ENCODE measurements at places on chromosomes 11 and 22.

- DNase-seq, result no peak
These were observed 156.1 kb upstream of the NECTIN1 start for GRCh38 chr11:119885067-119885466.

- no peak for DNase-seq
These were observed 97.8 kb downstream of the MYO18B start for GRCh38 chr22:25839755-25840154.

DNA sequence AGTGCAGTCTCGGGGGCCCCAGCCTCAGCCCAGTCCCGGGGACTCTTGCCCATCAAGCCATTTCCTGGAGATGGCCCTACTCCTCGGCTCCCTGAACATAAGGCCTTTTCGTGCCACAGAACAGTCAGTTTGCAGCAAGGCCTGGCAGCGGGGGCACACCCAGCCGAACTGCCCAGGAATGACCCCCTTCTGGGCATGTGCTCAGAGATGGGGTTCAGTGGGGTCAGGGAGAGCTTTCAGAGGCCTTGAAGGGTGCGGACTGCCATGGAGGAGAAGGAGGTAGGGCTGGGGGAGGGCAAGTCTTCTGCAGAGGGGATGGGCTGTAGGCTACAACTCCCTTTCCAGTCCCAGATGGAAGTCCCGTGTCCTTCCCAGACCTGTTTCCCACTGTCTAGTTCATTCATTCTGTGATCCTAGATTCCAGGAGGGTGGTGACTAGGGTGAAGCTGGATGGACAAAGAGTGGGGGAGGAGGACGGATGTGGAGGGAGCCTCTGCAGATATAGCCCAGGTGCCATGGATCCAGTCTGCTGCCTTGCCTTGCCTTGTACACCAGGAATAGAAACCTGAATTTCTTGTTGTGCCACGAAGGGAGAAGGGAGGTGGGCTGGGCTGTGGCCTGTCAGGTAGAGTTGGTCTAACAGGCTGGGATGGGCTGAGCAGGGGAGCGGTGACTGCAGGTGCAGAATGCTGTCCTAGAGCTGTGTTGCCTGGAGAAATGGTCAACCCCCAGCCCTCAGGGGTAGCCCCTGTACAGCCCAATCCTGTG is 14.2 kb upstream of the OMP start:
- DNase-seq, result no peak

DNA sequence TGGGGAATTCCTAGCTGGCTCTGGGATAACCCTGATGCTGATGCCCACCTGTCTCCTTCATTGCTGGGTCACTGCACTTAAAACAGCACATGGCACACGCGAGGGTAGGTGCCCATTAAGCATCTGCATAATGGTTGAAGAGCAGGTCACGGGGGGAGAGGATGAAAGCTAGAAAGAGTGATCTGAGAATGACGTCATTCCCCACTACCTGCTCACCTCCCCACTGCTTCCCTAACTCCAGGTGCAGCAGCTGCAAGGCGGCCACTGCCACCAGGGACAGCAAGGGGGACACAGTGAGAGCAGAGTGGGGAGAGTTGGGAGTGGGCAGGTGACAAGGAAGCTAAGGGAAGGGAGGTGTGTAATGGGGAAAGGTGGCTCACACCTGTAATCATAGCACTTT is 27.0 kb downstream of the ADA2 start:
- DNase-seq, result no peak

DNA sequence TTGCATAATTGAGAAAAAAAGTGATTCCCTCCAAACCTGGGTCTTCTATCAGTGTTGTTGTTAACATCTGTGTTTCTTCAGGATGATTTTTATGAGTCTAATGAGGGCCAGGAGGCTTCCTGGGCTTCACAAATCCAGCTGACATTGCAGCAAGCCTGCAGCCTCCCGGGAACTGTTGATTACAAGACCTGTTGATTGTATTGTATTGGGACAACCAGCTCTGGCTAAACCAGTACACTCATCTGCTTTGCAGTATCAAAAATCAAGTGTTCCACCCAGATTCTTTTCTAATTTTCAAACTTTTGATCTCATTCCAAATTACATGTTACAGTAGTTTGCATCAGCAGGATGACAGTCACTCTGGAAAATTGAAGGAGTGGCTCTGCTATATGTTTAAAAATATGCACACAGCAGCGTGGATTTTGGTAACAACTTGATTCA is 16.1 kb upstream of the PRSS23 start:
- no peak for DNase-seq

- DNase-seq, result no peak
These were observed 13.7 kb downstream of the MFNG start for GRCh38 chr22:37472418-37473006.

- DNase-seq, result no peak
These were observed 156.4 kb upstream of the NARS2 start for GRCh38 chr11:78731027-78731426.

DNA sequence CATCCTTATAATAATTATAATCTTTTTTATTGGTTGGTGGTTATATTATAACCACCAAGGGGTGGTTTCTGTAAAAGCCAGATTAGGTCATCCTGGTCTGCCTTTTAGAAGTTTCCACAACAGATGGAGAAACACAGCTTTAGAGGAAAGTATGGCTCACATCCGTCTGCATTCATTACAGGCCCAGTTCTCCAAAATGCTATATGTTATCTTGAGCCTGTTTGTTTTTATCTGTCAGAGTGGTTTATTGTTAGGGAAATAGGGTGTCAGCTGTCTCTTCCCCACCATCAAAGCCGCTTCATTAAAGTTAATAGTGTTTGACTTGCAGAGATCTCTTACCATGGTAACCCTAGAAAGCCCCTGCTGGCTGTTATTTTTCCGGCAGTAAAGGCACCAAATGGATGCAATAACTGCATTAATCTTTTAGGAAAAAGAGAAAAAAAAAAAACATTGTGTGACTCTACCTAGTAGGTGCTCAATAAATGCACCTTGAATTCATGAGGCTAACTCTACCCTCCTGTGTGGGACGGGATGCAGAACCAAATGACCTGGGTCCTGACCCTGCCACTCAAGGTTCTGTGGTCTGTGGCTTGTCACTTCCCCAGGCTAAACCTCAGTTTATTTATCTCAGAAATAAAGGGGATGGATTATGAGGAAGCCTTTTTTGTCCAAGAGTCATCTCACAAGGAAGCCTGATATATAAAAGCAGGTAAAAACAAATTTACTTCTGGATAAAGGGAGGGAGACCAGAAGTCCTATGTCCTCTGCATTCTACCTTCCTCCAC is 118.3 kb downstream of the WT1 start:
- DNase-seq, result no peak

DNA sequence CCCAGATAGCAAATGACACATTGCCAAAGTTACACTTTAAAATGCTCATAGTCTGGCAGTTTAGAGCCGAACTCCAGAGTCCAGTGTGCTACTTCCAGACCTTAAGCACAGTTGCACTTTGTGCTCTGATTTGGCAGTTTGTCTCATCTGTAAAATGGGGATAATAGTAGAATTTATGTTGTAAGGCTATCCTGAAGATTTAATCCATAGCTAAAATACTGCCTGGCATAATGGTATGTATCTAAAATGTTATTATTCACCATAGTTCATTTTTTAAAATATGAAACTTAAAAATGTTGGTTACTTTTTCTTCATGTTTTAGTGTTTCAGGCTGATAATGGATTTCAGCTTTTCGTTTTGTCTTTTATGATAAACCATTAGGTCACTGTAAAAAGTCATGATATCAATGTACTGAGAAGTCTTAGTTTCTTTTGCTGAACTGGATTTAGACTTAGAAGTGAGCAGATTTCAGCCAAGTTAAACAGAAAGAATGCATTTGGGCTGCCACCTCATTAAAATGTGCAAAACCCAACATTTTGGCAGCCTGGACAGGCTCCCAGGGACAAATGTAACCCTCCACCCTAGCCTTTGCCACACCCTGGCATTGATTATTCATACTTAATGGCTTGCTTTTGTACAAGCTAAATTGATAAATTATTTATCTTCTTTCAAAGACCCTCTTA is 933 bp downstream of the OLFML1 start:
- no peak for DNase-seq

GRCh38 chr11:67285541-67286498 is 3.3 kb upstream of the ANKRD13D start:
- no peak for DNase-seq

DNA sequence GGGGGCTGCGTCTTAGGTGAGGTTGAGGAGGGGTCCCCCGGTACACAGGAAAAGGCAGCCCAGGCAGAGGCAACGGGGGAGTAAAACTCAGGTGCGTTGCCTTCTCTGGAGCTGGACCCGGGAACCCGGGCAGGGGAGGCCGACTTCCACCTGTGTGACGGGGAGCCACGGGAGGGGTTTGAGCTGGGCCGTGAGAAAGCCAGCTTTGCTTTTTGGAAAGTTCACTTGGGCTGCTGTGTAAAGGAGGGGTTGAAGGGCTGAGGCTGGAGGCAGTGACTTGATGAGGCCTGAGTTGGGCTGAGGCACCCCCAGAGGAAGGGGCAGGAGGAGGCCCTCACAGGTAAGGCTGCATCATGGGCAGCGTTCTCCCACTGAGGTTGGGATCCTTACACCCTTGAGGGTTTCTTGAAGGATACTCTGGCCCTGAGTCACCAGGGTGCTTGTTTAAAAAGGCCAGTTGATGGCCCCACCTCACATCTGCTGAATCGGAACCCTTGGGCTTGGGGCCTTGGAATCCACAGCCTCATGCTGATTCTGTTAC is 47.2 kb downstream of the CHRDL2 start:
- DNase-seq, result no peak

DNA sequence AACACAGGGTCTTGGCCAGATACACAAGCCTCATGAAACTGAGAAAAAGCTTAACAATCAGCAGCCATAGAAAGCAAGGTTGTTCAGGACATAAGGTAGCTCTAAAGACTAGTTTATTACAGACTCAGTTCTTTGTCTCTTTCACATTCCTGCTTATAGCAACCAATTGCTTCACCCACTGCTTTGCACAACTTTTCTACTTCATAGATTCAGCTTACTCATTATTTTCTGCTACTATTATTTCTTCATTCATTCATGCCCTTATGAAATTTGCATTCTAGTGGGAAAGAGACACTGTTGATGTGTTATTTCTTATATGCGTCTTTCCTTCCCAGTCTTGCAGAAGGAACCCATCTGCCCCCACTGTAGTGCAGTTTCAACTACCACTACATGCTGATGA is 4.7 kb downstream of the CCDC34 start:
- no peak for DNase-seq

GRCh38 chr11:10405865-10406592 is 49.0 kb upstream of the AMPD3 start:
- no peak for DNase-seq

DNA sequence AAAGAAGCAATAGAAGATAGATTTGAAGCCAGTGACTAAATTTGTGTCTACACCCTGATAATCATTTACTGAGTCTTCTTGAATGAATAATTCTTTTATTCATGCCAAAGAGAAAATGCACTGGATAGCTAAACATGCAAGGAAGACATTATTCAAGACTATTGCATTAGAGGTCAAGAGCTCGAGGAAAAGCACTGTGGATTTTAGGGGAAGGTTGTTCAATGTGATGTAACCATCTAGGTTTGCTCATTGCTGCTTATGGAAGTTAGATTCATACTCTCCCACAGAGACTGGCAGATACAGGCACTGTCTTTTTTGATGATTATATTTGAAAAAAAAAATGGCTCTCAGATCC is 682.1 kb downstream of the KCNA4 start:
- DNase-seq, result no peak

DNA sequence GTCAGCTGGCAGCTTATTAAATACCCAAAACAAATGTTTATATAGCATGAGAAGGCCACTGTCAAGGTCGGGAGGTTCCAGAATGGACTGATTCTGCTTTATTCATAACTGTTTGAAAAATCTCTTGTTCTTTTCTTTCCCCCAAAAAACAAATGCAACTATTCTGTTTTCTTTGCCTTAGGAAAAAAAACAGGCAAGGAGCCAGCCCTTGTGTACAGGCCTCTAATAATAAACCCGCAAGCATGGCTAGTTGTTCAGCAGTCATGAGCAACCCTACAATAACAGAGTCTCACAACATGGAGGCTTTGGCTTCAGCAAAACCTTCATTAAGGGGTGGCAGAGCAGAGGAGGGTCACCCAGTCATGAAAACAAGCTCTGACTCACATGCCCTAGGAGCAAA is 191.7 kb downstream of the KIRREL3 start:
- no peak for DNase-seq

- no peak for DNase-seq
These were observed at the start of gene BCR for GRCh38 chr22:23180301-23180892. Gene BCR, plus strand, starts transcription at chr22:23180509. Its CDS starts 452 bp downstream, at chr22:23180961.

GRCh38 chr11:63240098-63240497 is 3.3 kb downstream of the SLC22A25 start:
- no peak for DNase-seq

DNA sequence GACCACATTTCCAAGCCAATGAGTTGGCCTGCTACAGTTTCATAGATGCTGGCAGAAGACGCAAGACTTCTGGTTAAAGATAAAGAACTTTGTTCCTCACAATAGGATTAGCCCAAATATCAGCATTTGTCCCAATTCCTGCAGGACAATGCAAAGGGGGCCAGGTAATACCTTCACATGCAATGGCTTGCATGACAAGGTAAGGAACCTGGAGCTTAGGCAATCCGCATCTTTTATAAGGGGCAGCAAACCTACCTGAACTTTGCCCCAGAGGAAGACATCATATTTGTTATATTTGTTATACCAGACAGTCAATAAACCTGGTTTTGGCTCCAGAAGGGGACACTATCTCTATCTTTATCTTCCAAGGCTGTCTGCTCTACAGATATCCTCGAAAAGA is 5.3 kb downstream of the P2RY6 start:
- no peak for DNase-seq

GRCh38 chr11:71977743-71978418 is 20.8 kb upstream of the IL18BP start:
- no peak for DNase-seq

GRCh38 chr22:24952837-24953383 is 394 bp downstream of the KIAA1671 start:
- no peak for DNase-seq

DNA sequence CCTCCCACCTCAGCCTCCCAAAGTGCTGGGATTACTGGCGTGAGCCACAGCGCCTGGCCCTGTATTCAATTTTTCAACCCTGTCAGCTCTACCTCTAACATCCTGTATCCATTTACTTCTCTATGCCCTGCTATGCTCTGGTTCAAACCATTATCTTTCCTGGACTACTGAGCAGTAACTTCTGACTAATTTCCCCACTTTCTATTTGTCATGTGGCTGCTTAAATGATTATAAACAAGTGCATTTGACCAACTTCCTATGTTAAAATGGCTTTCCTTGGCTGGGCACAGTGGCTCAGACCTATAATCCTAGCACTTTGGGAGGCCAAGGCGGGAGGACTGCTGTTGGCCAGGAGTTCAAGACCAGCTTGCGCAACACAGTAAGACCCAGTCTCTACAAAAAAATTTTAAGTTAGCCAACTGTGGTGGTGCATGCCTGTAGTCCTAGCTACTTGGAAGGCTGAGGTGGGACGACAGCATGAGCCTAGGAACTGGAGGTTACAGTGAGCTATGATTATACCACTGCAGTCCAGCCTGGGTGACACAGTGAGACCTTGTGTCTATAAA is 2.1 kb downstream of the MED19 start:
- DNase-seq, result no peak
